ENCODE measurements at places on chromosomes 16 and 17.

DNA sequence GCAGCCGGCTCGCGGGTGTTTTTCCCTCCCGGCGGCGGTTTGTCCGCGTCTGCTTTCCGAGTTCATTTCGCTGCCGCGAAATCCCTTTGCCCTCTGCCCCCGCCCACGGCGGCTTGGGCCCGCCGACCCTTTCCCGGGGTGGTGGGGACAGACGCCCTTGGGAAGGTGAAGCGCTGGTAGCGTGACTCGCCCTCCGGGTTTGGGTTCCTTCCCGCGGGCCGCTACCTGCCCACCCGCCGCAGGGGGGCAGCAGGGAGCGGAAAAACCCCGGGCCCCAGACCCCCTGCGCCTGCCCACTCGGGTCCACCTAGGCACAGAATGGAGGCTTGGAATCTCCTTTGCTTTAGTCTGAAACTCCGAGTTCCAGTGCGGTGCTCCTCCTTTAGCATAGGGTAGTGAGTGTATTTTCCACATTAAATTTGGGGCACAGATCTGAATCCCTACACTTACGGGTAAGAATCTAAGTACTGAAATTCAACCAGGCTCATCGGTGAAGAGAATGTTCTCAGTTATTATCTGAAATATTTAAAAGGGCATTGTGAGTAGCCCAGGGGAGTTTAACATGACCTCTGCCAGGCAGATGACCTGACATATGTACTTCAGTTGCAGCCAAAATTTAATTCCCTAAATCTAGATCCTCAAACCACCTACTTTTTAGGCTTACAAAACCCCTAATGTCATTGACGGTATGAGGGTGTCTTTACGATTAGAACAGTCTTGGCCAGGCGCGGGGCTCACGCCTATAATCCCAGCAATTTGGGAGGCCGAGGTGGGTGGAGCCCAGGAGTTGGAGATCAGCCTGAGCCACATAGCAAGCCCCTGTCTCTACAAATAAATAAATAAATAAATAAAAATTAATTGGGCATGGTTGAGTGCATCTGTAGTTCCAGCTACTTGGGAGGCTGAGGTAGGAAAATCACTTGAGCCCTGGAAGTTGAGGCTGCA, 1.0 kb downstream of the NME2 start:
- no peak for DNase-seq

GRCh38 chr16:84324434-84325262, 30.0 kb downstream of the WFDC1 start:
- no peak for DNase-seq

- no peak for DNase-seq
Measured at GRCh38 chr16:88063211-88063773, 112.1 kb downstream of the BANP start.

DNA sequence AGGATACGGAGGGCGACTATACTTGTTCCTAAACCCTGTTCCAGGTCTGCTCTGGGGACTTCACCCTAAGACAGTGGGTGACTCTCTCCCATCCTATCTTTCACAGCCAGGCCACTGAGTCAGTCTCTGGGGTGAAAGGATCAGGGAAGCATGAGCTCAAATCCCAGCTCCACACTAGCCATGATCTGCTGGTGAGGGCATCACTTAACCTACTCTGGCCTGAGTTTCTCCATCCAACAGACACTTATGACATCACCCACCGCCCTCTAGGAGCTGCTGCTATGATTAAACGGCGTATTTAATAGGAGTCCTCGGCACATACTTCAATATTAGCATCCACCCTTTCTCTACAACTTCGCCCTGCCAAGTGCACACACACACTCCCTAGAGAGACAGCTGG, 10.1 kb downstream of the GAST start:
- no peak for DNase-seq

GRCh38 chr17:74796866-74797265, 20.7 kb upstream of the NAT9 start:
- no peak for DNase-seq
